ENCODE measurements at places on chromosomes 7 and 10.

GRCh38 chr7:44105832-44106231 lies 1.7 kb downstream of the AEBP1 start:
- DNase-seq: no peak

GRCh38 chr10:86103391-86104101 lies 263.0 kb downstream of the GRID1 start:
- DNase-seq: peak; percentile 39

- DNase-seq: no peak
Measured at GRCh38 chr10:7580520-7580919, 86.2 kb downstream of the ITIH5 start.

- no peak for DNase-seq
Measured at GRCh38 chr10:26199841-26200240, 16.7 kb upstream of the GAD2 start.

DNA sequence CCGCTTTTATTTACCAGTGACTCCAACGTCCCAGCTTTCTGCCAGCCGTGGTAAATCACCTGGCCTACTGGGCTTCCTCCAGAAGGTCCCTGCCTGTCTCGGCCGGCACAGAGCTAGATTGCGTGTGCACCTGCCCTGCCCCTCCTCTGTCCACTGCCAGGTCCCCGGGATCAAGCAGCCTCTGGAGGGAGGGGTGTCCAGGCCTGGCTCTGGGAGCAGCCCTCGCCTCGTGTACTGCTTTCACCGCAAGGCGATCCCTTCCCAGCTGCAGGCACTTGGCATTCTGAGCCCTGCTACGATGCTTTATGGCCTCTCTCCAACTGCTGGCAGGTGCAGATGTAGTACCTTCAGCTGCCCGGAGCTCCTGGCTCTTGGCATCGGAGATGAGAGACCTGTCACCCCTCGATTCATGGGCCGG lies 7.4 kb downstream of the SLC29A3 start:
- DNase-seq: no peak

- DNase-seq: peak; percentile 87
Measured at GRCh38 chr10:79407811-79408795, 37.3 kb downstream of the ZCCHC24 start.

- no peak for DNase-seq
Measured at GRCh38 chr10:31383810-31384588, 65.0 kb downstream of the ZEB1 start.

- no peak for DNase-seq
Measured at GRCh38 chr10:30817541-30817940, 188.0 kb upstream of the LYZL2 start.

DNA sequence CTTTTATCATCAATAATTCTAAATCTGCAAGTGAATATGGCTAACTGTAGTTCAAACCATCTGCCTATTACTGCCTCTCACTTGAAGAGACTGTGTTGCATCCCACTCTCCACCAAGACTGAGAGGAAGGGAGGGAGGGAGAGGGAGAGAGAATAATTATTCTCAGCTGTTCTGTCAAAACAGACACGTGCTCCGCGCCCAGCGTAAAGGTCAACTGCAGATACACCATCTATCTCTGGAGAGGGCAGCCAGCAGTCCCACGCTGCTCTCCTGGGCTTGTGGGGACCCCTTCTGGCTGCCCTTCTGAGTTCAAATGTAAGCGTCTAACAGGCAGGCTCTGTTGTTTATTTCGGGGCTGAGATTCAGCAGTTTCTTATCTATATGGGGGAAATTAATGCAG lies 625.5 kb upstream of the GALNT17 start:
- peak; percentile 42 for DNase-seq

DNA sequence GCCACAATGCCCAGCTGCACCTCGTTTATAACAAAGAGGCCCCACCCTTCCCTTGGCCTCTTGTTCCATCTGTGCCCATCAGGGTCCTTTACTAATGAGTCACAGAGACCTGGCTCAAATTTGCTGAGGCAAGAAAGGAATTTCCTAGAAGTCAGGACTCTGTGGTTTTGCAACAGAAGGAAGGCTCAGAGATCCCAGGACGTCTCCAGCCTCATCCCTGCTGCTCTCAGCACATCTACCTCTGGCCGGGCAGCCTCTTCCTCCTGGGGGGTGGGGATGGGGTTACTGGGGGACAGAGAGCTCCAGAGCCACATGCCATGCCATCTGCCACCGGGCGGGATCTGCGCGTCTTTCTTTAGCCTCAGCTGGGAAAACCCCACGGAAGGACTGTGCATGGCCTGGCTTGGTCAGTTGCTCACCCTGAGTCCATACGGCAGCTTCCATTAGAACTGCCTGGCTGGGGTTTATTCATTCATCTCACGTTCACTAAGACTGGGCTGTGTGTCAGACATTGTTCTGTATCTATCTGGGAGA lies 41.9 kb upstream of the PSMG3 start:
- DNase-seq: peak; percentile 30

GRCh38 chr7:55405856-55406541 lies 40.9 kb downstream of the LANCL2 start:
- DNase-seq: no peak

- no peak for DNase-seq
Measured at GRCh38 chr10:77291596-77292505, 345.8 kb downstream of the KCNMA1 start.

- DNase-seq: no peak
Measured at GRCh38 chr7:91995391-91996105, 54.9 kb downstream of the AKAP9 start.

DNA sequence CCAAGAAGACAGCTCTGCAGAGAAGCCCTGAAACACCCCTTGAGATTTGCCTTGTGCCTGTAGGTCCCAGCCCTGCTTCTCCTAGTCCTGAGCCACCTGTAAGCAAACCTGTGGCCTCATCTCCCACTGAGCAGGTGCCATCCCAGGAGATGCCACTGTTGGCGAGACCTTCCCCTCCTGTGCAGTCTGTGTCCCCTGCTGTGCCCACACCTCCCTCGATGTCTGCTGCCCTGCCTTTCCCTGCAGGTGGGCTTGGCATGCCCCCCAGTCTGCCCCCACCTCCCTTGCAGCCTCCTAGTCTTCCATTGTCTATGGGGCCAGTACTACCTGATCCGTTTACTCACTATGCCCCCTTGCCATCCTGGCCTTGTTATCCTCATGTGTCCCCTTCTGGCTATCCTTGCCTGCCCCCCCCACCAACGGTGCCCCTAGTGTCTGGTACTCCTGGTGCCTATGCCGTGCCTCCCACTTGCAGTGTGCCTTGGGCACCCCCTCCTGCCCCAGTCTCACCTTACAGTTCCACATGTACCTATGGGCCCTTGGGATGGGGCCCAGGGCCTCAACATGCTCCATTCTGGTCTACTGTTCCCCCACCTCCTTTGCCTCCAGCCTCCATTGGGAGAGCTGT lies 8.2 kb downstream of the PPRC1 start:
- no peak for DNase-seq

DNA sequence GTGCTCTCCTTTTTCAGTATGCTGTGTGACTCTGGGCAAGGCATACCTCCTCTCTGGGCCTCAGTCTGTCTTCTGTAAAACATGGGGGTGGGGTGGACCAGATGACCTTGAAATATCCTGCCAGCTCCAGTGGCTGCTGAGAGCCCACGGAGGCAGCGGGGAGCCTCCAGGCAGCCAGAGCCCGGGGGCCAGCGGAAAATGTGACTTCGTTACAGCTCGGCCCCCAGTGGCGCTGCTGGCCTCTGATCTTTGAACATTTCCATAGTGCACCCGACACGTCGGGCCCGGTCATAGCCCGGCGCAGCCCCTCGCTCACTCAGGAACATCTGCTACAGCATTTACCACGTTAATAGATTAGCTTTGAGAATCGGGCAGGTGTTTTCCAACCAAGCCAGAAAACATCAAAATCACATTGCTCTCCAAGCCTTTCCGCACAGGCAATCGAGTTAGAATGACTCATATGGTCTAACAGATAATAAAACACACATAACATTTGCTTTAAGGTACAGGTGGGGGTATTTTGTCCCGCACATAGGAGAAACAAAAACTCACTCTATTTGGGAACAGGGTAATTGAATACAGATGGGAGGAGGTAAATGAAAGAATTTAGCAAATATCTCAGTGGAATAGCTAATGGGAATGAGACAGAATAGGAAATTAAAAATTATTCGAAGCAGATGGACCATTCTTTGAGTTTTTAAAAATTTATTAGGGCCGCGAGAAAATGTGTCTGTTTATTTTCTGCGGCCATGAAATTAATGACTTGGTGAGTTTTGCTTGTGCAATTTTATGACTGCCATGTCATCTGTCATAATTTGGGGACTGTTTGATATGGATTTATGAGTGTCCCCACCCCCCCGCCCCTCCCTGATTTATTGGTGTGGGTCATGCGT lies 26.3 kb upstream of the COMTD1 start:
- peak; percentile 75 for DNase-seq

- no peak for DNase-seq
Measured at GRCh38 chr10:5666841-5667630, 641 bp upstream of the ASB13 start.

- DNase-seq: no peak
Measured at GRCh38 chr7:152093717-152094116, 68.2 kb downstream of the GALNT11 start.

GRCh38 chr10:67770537-67770936 lies 67.5 kb downstream of the DNAJC12 start:
- no peak for DNase-seq
